ENCODE measurements at places on chromosomes 16 and 17.

- no peak for DNase-seq
Measured at GRCh38 chr17:42409523-42410318, 13.3 kb downstream of the CAVIN1 start.

DNA sequence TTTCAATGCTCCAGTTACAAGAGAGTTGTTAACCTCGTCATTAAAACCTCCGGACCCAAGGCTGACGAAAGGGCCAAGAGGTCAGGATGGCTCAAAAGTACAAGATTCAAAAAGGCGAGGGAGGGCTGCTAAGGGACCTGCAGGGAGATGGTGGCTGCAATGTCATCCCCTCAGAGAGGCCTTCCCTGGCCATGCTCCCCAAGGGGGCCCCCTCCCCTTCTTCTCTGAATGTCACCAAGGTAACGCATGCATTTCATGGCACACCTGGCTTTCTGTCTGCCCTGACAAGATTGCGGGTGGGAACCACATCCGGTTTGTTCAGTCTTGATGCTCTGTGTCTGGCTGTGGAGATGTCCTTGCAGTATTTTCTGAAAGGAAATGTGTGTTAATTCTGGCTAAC lies 89.9 kb downstream of the C16orf78 start:
- DNase-seq = peak; percentile 93

DNA sequence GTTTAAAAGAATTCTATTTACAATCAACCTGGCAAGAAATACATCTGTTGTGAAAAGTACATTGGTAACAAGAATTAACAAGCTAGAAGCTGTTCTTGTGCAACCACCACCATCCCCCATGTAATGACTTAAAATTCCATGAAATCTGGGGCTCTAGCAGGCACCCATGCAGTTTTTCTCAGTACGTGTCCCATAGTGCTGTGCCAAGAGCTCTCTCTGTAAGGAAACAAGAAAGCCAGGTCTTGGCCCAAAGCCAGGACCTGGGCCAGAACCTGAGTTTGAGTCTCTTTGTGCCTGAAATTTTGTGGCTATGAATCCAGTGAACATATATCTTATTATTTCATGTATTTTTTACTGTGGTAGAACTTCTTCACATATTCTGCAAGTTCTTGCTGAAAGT lies 46.6 kb downstream of the NUP93 start:
- no peak for DNase-seq

- DNase-seq = no peak
Measured at GRCh38 chr17:69147460-69147859, 5.8 kb upstream of the ABCA6 start.

DNA sequence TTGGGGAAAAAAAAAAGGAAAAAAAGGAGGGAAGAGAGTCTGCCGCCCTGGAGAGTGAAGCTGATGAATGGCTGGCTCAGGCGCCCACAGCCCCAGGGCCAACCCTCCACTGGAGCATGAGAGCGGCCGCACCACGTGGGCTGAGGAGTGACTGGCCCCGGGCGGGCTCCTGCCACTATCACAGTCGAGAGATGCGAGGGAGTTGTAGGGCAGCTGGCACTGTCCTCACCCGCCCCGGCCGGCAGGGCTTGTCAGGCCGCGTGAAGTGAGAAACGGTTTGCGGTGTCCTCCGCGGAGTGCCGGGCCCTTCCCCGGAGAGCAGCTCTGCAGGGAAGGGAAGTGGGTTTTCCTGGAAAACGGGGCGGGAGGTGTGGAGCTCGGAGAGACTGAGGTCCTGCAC lies 45.9 kb downstream of the JPH3 start:
- DNase-seq = peak; percentile 1

DNA sequence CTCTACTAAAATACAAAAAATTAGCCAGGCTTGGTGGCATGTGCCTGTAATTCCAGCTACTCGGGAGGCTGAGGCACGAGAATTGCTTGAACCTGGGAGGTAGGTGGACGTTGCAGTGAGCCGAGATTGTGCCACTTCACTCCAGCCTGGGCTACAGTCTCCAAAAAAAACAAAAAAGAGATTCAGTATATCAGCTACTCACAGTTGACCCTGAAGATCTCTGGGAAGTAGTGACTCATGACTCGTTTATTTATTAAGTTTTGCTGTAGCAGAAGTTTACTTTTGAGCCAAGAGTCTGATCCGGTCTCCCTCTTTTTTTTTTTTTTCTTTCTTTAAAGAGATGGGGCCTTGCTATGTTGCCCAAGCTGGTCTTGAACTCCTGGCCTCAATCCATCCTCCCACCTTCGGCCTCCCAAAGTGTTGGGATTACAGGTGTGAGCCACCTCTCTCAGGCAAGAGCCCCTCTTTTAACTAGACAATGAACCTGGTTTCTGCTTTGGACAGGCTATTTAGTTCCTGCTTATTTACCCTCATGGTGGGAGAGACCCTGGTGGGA lies 4.4 kb downstream of the MVP start:
- DNase-seq = no peak

- DNase-seq = no peak
Measured at GRCh38 chr16:19094542-19095365, 19.0 kb upstream of the ITPRIPL2 start.

GRCh38 chr16:54847207-54847606 lies 83.5 kb upstream of the IRX5 start:
- peak; percentile 24 for DNase-seq

DNA sequence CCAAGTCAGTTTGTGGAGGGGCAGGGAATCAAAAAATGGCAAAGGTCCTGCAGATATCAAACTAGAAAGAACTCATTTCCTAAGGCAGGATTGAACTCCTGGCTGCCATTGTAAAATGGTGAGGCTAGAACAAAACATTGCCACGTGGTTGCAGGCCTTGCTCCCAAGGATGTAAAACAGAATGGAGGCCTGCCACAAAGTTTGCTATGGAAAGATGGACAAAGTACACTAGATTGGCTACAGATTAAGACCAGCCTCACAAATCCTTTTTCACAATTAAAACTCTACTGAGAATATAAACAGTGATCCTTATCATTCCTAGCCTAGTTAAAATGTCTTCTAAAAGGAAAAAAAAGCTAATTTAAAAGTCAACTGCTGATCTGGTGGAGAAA lies 30.9 kb downstream of the PHKB start:
- no peak for DNase-seq

DNA sequence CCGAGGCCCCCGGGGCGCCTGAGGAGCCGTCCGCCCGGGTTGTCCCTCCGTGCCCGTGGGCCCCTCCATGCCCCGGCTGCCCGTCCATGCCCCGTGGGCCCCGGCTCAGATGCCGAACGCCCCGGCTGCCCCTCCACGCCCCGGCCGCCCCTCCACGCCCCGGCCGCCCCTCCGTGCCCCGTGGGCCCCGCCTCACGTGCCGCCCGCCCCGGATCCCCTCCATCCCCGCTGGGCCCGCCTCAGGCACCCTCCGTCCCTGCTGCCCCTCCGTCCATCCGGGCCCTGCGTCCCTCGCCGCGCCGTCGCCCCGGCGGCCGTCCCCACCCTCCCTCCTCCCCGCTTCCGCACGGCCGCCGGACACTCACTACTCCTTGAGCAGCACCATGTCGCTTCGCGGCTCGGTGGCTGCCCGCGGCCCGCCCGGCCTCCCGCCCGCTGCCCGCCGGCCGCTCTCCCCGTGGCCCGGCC lies 382 bp downstream of the PITPNA start:
- no peak for DNase-seq

- no peak for DNase-seq
Measured at GRCh38 chr17:68497885-68498319, 14.3 kb upstream of the PRKAR1A start.

GRCh38 chr17:18224053-18224386 lies 1.4 kb upstream of the LLGL1 start:
- no peak for DNase-seq

- DNase-seq = peak; percentile 69
Measured at GRCh38 chr17:37299257-37299980, 76.4 kb upstream of the C17orf78 start.

DNA sequence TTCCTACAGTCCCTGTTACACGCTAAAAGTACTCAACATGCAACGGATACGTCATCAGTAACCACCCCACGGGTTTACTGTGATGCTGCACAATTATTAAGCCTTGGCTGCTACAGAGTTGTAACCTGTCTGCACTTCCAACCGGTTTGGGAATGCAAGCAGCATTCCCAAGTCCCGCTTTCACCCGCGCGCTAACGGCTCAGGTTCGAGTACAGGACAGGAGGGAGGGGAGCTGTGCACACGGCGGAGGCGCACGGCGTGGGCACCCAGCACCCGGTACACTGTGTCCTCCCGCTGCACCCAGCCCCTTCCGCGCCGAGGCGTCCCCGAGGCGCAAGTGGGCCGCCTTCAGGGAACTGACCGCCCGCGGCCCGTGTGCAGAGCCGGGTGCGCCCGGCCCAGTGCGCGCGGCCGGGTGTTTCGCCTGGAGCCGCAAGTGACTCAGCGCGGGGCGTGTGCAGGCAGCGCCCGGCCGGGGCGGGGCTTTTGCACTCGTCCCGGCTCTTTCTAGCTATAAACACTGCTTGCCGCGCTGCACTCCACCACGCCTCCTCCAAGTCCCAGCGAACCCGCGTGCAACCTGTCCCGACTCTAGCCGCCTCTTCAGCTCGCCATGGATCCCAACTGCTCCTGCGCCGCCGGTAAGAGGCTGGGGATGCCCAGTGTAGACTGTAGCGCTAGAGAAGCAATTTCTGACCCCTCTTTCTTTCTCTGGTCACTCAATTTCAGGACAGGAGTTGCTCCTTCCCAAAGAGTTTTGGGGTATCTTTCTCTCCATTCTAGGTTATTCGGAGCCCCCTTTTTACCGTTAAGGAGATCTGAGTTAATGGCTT lies at the start of gene MT2A:
Gene MT2A, plus strand, starts transcription at position 542 of the 833 bp plus-strand sequence. Its CDS starts 72 bp downstream, at position 614.
- peak; percentile 87 for DNase-seq

DNA sequence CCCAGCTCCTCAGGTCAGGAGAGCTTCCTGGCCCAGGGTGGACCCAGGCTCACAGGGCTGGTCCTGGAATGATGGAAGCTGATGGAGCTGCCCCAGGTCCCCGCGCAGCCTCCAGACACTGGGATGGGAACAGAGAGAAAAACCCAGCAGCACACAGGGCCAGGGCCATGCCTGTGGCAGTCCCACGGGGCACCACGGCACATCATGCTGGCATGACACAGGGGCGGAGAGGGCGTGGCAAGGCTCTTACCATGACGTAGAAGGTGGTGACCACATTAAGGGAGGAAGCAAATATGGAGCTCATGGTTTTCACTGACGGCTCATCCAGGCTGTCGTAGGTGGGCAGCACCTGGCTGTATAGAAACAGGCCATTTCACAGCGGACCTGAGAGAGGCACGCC lies 18.3 kb downstream of the SLC38A10 start:
- DNase-seq = no peak

- peak; percentile 26 for DNase-seq
Measured at GRCh38 chr17:34420254-34420766, 57.3 kb upstream of the CCL1 start.

DNA sequence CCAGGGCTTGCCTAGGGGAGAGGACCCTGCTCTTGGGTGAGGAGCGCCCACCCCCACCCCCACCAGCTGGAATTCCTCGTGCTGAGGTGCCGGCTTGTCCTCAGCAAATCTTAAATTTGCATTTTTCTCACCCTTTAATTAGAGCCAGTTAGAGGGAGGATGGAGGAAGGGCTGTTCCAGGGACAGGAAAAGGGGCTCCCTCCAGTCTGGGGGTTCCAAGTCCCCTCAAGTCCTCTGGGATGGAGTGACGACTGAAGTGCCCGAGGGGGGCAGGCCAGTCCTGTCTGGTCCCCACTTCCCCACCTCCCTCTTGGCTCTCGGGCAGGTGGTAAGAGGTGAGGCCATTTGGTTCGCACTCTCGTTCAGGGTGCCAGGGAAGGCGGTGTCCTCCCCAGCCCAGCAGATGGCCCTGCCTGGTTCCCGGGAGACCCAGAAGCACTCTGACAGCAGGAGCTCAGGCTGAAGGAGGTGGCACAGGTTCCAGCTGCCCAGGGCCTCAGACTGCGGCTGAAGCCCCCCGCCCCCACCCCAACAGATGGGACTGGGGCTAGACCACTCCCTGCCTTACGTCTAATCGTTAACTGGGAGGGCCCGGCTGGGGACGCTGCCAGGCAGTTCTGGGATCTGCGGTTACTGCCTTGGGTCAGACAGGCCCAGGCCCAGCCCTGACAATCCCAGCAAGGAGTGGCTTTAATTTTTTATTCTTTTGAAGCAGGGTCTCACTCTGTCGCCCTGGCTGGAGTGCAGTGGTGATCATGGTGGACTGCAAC lies 2.2 kb downstream of the RAB26 start:
- peak; percentile 27 for DNase-seq

Data from NCI-H1417 (cell line).